ENCODE measurements at places on chromosomes 12 and 14.

DNA sequence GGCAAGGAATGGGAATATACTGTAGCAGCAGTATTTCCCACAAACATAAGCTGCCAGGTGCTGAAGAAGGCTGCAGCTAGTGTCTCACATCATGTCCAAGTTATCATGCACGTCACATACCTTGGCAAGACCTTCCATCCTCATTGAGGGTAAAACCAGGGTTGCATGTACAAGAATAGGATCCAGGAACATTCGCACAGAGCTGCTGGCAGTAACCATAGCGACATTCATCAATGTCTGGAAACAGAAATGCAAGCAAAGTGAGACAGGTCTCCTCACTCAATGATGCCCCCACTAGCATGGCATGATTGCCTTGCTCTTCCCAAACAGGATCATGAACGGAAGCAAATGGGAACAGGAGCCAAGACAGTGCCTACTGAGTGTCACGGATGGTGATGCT, 23.8 kb upstream of the TC2N start:
- no peak for DNase-seq

DNA sequence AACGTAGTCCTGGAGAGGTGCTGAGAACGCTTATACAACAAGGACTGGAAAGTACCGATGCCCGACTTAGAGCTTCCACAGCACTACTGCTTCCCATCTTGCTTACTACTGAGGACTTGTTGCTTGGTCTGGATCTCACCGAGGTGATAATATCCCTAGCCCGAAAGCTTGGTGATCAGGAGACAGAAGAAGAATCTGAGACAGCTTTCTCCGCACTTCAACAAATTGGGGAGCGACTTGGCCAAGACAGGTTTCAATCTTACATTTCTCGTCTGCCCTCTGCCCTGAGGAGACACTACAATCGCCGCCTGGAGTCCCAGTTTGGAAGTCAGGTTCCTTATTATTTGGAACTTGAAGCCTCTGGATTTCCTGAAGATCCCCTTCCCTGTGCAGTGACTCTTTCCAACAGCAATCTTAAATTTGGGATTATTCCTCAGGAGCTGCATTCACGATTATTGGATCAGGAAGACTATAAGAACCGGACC, 1.1 kb downstream of the TOGARAM1 start:
- no peak for DNase-seq

GRCh38 chr12:18965203-18965602, 164.3 kb upstream of the PLEKHA5 start:
- DNase-seq, result no peak

GRCh38 chr14:38207736-38208617, at the start of gene SSTR1:
Gene SSTR1, plus strand, starts transcription at chr14:38207904. Its CDS starts 1,486 bp downstream, at chr14:38209390.
- DNase-seq, result peak; percentile 47

DNA sequence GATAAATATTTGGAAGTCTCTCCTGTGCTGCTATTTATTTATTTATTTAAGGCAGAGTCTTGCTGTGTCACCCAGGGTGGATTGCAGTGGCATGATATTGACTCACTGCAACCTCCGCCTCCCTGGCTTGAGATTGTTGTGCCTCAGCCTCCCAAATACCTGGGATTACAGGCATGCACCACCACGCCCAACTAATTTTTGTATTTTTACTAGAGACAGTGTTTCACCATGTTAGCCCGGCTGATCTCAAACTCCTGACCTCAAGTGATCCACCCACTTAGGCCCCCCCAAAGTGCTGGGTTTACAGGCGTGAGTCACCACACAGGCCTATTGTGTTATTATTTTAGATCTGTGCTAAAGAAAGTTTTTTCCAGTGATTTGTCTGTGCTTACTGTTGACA, 225.2 kb downstream of the CCER1 start:
- DNase-seq, result no peak

- no peak for DNase-seq
Observed at GRCh38 chr14:43157661-43158060, 1349.4 kb downstream of the FSCB start.

DNA sequence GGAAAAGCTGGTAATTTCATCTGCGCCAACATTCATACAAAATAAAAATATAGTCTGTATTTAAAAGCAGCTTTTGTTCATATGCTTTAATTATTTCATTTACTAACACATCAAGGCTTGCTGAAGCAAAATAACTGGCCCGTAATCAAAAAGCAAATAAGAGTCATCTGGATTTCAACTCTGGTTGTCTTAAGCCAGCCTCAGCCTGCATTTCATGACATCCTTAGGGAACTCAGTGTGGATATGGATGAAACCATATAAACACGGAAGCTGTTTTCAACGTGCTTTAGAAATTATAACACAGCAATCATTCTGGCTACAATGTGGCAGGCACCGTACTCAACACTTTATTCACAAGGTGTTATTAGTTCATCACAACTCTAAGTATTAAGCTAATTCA, 852 bp downstream of the COX16 start:
- DNase-seq, result no peak

DNA sequence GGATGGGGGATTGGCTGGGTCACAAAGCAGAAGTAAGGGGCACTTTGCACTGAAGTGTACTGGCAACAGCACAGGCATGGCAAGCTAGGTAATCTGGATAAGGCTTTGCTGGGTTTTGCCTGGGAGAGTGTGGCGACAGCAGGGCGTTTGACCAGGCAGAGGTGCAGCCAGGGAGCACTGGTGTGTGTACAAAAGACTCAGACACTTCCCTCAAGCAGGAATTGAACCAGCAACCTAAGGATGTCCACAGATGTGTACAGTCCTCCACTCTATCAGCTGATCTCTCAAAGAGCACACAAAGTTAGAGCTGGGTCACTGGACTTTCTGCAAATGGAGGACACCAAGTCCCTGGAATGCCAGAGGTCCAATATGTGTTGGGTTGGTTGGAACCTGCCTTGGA, 15.4 kb upstream of the RNASE4 start:
- no peak for DNase-seq

GRCh38 chr14:23185063-23185462, 1.6 kb upstream of the SLC7A8 start:
- DNase-seq, result no peak

- DNase-seq, result no peak
Observed at GRCh38 chr14:89775151-89775550, 179.4 kb downstream of the EFCAB11 start.

- DNase-seq, result no peak
Observed at GRCh38 chr14:61518403-61518802, 176.9 kb upstream of the HIF1A start.

- DNase-seq, result no peak
Observed at GRCh38 chr12:51475543-51475942, 50.9 kb downstream of the SLC4A8 start.

DNA sequence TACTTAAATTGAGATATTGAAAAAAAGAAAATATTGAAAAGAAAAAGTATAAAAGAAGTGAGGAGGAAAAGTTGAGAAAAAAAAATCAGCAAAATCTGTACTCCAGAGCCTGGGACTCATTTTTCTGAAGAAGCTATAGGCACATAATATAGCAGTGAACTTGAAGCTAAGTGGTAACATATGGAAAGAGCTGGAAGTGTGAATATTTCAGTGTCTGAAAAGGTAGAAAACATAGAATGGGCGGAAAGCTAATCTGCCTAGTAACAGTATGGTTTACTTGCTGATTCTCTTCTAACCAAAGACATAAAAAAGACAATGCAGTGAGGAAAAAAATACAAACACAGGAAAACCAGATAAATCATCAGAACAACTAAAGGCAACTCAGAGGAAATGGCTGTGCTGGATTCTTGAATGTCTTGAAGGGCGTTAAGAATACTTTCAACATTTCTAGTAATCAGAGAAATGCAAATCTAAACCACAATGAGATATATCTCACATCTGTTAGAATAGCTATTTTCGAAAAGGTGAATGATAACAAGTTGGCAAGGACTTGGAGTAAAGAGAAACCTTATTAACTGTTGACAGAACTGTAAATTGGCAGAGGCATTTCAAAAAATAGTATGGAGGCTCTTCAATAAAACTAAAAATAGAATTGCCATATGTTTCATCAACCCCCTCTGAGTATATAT, 784.6 kb downstream of the LRFN5 start:
- DNase-seq, result no peak

GRCh38 chr14:90455100-90455571, 58.3 kb downstream of the CALM1 start:
- no peak for DNase-seq

DNA sequence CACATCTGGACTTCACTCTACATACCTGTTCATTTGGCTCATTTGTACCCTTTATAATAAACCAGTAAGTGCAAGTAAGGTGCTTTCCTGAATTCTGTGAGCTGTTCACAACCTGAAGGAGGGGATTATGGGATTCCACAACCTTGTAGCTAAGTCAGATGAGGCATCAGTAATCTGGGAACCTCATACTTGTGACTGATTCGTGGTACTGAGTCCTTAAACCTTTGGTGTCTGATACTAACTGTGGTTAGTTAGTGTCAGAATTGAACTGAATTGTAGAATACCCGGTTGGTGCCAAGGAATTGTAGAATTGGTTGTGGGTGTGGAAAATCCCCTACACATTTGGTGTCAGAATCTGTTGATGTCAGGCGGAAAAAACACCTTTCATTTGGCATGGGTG, 83.4 kb downstream of the TMX1 start:
- DNase-seq, result no peak

DNA sequence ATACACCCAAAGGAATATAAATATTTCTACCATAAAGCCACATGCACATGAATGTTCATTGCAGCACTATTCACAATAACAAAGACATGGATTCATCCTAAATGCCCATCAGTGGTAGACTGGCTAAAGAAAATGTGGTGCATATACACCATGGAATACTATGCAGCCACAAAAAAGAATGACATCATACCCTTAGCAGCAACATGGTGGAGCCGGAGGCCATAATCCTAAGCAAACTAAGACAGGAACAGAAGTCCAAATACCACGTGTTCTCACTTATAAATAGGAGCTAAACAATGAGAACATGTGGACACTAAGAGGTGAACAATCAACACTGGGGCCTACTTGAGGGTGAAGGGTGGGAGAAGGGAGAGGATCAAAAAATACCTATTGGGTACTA, 198.5 kb downstream of the BMP4 start:
- no peak for DNase-seq

DNA sequence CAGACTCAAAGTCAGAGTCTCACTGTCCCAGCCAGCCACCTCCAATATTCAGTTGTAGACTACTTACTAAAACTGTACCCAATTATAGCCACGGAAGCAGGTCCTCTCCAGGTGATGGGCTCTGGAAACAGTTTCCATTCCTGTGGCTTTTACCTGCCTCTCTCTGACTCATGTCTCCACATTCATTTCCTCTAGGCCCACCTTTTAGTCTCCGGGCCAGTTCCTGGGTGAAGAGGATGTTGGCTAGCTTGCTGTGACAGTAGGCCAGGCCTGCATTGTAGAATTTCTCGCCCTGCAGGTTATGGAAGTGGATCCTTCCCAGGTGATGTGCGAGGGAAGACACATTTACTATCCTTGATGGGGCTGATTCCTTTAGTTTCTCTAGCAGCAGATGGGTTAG, 5.6 kb downstream of the RDH11 start:
- no peak for DNase-seq

GRCh38 chr12:69570000-69570516, 15.2 kb upstream of the CCT2 start:
- DNase-seq, result no peak

DNA sequence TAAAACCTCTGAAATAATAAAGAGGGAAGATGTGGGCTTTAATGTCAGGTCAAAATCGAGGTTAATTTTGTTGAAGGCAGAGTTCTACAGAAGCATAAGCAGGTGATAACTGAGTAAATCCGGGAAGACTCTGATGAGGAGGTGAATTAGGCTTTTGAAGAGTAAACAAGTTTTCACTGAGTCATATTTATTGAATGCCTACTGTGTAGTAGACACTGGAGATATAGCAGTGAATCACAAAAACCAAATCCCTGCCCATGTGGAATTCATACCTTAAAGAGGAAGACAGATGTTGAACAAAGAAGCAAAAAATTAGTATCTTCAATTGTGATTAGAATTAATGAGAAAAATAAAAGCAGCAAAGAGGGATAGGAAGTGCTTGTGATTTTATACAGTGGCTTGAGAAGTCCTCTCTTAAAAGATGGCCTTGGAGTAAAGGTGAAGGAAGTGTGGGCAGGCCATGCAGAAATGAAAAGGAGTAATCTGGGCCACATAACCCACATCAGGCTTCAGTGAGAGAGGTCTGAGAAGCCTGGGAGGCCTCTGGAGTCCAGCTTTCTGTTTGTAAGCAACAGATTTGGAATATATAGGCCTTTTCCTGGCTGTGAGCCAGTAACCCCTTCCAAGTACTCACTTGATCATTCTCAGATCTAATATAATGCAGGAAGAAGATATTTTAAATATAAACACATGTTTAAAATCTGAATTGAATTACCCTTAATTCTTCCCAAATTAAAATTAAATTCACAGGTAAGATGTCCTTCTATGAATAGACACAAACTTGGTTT, 46.7 kb downstream of the BHLHE41 start:
- no peak for DNase-seq

DNA sequence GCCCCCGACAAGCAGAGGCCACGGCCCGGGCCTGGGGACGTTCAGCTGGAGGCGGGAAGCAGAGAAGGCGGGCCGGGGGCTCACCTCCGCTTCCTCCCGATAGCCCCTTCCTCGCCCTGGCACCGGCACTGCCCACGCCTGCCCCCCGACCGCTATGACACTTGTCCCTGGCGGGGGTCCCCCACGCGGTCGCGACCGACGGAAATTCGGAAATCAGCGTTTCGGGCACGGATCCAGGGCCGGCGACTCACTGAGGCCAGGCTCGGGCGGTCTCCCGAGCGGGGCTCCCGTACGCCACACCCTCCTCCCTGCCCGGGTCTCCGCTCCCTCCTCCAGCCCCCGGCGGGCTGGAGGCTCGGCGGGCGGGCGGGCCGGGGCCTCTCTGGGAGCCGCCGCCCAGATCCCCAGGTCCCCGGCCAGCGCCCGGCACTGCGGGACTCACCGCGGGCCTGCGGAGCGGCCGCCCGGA, 581 bp downstream of the PITPNM2 start:
- no peak for DNase-seq

DNA sequence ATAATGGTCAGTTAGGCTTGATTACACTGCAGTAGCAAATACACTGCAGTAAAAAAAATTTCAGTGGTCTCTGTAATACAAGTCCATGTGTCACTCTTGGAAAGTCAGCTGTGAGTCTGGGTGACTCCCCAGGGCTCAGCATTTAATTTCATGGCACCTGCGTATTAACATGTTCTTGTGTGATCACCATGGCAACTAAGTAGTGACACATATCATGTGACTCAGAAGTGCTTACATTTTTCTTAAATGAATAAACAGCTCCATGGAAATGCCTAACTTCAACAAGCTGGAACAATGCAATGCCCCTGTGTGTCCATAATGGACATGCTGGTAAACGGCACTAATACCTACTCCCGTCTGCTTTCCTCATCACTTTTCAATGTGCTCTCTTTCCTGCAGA, 88.5 kb upstream of the ANO4 start:
- DNase-seq, result no peak

- no peak for DNase-seq
Observed at GRCh38 chr12:66697404-66697803, 18.5 kb upstream of the GRIP1 start.
